ENCODE measurements at places on chromosomes 12 and 14.

GRCh38 chr12:53383258-53383657 is 3.3 kb downstream of the SP1 start:
- no peak for DNase-seq

GRCh38 chr14:53842938-53843337 is 113.7 kb downstream of the BMP4 start:
- DNase-seq: no peak

DNA sequence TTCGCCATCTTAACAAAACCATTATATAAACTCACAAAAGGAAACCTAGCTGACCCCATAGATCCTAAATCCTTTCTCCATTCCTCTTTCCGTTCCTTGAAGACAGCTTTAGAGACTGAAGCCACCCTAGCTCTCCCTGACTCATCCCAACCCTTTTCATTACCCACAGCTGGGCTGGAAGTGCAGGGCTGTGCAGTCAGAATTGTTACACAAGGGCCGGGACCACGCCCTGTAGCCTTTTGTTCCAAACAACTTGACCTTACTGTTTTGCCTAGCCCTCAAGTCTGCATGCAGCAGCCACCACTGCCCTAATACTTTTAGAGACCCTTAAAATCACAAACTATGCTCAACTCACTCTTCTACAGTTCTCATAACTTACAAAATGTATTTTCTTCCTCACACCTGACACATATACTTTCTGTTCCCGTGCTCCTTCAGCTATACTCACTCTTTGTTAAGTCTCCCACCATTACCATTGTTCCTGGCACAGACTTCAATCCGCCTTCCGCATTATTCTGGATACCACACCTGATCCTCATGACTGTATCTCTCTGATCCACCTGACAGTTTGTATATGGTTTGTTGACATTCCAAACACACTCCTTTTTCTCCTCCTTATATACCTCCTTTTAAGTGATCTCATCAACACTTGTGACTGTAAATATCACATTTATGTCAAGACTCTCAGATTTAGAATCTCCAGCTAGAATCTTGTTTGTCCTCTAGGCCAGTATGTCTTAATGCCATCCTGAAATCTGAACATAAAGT is 208.7 kb downstream of the KITLG start:
- DNase-seq: no peak

DNA sequence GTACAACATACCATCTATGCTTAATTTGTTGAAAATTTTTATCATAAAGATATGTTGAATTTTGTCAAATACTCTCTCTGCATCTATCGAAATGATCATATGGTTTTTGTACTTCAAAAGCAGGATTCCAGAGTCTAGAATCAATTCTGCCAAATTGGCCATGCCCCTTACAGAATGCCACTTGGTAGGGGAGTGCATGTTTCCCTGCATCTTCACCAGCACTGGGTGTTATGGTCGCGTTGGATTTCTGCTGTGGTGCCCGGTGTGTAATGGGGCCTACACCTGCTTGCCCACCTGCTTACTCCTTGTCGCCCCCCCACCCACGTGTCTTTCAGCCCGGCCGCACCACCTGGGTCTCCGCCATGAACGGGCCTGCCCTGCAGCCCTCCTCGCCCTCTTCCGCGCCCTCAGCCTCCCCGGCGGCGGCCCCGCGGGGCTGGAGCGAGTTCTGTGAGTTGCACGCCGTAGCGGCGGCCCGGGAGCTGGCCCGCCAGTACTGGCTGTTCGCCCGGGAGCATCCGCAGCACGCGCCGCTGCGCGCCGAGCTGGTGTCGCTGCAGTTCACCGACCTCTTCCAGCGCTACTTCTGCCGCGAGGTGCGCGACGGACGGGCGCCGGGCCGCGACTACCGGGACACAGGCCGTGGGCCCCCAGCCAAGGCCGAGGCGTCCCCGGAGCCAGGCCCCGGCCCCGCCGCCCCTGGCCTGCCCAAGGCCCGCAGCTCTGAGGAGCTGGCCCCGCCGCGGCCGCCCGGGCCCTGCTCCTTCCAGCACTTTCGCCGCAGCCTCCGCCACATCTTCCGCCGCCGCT is 12.3 kb downstream of the SH2B3 start:
- DNase-seq: no peak

- DNase-seq: no peak
Observed at GRCh38 chr14:92930737-92931602, 8.0 kb downstream of the CHGA start.

DNA sequence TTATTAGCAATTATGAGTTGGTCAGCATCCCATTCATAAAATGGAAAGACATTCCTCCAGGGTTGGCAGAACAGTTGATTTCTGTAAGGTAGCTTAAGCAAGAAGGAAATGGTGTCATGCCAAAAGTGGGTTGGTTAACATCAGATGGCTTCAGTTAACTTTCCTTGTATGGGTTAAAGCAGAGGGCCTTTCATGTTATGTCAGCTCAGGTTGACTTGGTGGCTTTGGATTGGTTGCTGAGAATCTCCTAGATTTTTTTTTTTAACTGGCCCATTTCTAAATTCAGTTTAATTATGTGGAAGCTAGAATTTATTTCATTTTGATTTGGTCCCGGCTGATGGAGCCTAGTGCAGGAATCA is 87.8 kb downstream of the BBS10 start:
- no peak for DNase-seq

GRCh38 chr14:69573205-69573830 is 1.4 kb downstream of the CCDC177 start:
- DNase-seq: no peak

DNA sequence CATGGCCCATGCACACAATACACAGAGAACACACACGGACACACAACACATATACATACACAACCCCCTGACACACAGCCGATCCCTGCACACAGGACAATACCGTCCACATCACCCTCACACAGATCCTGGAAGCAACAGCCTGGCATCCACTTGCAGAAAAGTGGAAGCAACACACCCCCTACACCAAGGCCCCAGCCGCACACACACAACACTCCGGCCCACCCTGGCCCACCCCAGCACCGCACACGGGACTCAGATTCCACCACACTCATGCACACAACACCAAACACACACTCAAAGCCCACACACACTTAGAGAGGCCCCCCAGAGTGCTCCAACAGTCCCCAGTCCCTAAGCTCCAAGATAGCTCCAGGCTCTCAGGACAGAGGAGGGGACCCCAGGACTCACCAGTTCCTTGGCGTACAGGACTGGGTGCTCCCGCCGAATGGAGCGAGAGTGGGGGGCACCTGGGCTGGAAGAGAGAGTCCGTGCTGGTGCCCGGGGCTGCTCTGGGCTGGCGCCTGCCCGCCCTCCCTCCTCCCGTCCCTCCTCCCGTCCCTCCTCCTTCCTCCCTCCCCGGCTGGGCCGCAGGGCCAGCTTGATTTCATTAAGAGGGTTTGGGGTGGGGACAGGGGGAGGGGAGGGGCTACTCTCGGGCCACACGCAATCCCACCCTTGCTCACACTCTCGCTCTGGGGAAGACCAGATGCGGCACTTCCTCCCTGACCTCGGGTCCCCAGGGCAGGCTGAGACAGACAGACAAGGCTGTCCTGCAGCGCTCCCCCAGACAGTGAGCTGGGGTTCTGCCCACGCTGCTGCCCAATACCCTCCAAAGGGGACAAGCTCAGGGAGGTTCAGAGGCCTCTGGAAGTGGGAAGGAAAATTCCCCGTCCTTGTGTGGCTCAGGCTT is at the start of gene TMEM119:
TSS of gene TMEM119 (minus strand) at position 526 of the 913 bp plus-strand sequence. CDS start 5,701 bp downstream, outside the sequence.
- peak; percentile 79 for DNase-seq

GRCh38 chr14:100108042-100108825 is 43.0 kb downstream of the EVL start:
- DNase-seq: peak; percentile 89

- peak; percentile 58 for DNase-seq
Observed at GRCh38 chr14:58752771-58753201, 115.0 kb downstream of the DACT1 start.

GRCh38 chr14:63603749-63604277 is 37.9 kb downstream of the WDR89 start:
- DNase-seq: no peak

- no peak for DNase-seq
Observed at GRCh38 chr12:65630555-65630954, 193.7 kb upstream of the HMGA2 start.

- peak; percentile 62 for DNase-seq
Observed at GRCh38 chr12:89451841-89452251, 72.8 kb downstream of the GALNT4 start.

DNA sequence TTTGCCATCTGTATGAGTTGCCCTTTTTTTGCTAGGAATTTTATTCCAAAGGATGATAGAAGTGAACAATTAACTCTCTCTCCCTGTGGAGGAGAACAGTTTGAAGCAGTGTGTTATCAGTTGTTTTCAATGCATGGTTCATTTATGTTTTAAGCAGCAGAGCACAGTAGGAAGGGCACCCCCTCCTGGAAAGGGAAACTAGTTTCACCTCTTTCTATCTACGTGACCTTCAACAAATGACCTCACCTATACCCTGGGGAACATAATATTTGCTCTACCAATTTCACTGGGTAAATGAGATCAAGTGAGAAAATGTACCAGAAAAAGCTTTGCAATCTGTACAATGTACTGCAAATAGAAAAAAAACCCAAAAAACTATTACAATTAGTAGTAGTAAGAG is 5.4 kb upstream of the DCP1B start:
- no peak for DNase-seq

DNA sequence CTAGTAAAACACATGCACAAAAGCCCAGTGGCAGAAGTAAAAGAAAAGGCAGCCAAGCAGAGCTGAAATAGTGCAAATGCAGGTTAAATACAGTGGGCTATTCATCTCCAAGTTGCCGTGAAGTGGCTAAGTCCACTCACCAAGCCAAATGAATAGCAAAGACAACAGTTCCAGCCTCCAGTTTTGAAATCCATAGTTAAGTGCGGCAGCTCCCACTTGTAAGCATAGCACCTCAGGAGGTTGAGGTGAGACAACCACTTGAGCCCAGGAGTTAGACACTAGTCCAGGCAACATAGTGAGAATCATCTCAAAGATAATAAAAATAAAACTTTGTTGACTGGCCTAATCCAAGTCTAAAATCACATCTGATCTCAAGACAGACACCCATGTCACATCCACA is 9.8 kb upstream of the PHLDA1 start:
- no peak for DNase-seq

DNA sequence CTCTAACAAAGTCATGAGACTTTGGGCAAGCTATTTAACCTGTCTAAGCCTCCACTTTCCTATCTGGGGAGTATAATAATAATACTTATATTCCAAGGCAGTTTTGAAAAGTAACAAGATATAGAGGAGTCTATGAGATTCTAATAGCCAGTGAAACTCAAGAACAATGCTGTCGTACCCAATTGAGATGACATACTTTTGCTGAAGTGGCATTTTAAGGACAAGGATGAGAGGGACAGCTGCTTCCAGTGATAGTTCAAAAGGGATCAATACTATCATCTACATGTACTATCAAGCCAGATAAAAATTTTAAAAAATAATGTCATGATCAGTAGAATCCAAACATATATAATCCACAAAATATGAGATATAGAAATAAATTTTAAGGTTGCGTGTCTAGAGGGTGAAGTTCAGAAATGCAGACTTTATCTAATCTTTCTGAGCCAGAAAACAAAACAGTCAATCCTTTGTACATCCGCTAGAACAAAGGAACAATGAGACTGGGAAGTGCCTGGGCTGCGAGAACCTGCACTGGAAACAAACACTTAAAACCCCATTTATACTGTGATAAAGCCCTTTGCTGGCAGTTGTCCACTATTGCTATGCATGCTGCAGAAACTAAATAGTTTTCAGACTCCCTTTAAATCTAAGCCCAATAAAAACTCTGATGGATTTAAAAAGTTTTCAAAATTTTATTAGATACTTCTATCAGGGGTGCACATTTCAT is 38.6 kb downstream of the PTPRB start:
- DNase-seq: no peak

- DNase-seq: no peak
Observed at GRCh38 chr14:89279649-89280232, 137.3 kb downstream of the FOXN3 start.

DNA sequence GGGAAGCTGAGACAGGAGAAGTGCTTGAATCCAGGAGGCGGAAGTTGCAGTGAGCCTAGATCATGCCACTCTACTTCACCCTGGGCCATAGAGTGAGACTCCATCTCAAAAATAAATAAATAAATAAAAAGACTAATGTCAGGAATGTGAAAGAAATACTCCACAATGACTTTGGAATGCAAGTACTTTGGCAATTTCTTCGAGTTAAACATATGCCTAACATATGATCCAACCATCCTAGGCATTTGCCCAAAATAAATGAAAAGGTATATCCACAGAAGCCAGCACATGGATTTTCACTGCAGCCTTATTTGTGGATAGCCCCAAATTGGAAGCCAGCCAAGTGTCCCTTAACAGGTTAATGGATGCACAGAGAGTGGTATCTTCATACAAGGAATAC is 357.9 kb upstream of the TMEM132C start:
- no peak for DNase-seq

DNA sequence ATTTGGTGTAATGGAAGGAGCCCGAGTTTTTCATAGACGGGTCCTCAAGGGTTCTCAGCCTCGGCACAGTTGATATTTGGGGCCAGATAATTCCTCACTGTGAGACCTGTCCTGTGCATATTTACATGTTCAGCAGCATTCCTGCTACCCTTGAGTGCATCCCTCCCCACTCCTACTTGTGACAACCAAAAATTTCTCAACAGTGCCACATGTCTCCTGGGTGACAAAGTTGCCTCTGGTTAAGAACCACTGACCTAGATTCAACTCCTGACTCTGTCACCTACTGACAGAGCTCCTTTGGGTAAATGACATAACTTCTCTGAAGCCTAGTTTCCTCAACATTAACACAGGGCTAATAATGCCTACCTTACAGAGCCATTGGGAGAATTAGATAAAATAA is 60.4 kb downstream of the TTC9 start:
- DNase-seq: no peak

DNA sequence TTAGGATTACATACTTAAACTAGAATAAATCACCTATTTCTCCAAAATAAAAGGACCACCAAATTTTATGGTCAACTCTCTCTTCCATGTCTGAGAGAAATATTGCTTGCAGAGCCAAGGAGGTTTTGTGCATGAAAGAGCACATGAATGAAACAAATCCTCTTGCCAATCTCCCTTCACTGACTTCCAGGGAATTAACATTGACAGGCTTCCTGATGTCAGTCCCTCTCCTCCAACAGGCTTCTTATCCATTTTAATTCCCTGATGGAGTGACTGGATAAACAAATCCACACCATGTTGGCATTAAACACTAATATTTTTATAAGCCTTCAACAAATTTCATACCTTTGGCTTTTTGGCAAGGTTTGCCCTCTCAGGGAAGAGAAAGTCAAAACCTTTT is 45.3 kb upstream of the CNTN1 start:
- no peak for DNase-seq

- no peak for DNase-seq
Observed at GRCh38 chr12:82438356-82438755, 80.0 kb downstream of the METTL25 start.

DNA sequence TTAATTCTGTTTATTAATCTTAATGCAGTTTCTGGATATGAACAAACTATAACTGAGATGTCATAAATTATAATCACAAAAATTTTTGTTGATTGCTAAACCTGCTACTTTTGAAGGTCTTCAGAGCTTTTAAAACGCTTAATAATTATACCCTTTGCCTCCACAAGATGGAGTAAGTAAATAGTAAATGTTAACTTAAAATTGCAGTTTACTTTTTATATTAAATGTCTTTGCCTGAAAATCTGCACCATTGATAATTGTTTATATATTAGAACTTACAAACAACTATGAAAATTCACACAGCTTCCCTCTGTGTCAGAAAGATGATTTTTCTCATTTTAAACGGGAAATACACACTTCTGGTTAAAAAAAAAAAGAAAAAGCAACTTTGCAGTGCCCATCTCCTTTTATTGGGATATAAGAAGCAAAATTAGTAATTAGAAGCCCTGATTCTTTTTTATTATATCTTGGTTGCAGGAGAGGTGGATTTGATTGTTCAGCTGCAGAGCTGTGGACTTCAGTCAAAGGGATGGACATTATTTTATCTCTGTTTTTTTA is 35.6 kb downstream of the SCFD1 start:
- DNase-seq: no peak

Measured in right forelimb (tissue), 1 donor.